ENCODE measurements at places on chromosomes 2 and 18.

DNA sequence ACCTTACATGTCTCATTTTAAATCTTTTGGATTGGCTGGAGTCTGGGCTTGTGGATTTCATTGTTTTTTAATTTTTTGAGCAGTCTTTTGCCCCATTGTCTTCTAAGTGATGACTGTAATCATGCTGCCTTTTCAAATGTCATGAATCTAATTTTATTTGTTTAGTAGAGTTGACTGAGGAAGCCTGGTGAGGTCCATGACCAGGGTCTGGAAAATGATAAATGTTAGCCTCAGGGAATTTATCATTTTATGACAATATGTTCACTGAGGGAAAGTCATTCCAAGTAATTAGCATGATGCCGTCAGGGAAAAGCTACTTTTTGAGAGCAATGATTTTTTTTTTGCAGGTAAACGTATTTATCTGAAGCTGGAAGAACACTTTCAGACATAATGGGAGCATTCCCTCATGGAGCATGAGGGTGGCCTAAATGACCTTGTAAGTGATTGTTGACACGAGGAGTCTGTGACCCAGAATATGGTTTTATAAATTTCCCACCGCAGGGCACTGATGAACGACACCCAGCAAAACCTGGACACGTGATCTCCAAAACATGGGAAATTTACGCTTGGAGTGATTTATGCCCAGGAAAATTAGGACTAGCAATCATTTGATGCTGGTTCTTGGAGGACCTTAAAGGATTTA lies 155.3 kb upstream of the NABP1 start:
- no peak for DNase-seq

- no peak for DNase-seq
These were observed 188.8 kb downstream of the ACKR3 start for GRCh38 chr2:236758406-236758805.

GRCh38 chr2:157421331-157421944 lies 22.5 kb downstream of the CYTIP start:
- no peak for DNase-seq

DNA sequence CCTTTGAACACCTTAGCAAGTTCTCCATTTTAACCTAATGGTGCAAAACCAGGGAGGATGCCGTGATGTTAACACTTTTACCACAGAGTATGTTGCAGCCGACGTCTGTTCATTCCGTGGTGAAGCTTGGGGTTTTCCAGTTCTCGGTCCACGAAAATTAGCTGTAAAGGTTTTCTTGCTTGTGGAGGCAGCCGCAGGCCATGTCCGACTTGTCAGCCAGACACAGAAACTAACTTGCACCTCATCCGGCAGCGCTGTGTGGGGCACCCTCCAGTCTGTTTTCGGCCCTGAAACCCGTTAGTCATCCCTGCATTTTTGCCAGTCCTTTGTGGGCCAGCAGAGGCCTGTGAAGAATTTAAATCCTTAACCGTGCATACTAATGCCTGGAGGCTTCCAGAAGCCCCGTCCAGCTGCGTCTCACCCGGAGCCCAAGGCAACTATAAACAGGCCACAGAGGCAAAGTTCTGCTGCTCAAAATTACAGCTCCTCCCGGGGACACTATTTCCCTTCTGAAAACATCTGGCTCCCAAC lies 70.6 kb downstream of the SH3YL1 start:
- peak; percentile 61 for DNase-seq

DNA sequence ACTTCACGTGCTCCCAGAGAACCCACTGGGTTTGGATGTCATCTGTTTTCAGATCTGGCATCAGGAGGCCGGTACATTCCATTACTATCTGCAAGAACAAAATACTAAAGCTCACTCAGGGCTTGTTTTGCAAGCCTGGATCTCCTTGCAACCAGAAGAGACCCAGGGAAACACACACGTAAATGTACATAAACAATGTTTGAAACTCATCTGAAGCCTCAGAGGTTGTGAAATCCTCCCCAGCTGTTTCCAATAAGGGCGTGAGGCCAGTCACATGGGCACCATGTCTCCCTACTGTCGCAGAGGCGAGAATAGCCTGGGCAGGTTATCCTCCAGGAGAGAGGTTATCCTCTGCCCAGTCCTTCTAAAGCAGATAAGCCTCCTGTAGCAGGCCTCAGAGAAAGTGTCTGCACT lies 186.9 kb downstream of the GFPT1 start:
- no peak for DNase-seq

- no peak for DNase-seq
These were observed 146.4 kb downstream of the RAB3GAP1 start for GRCh38 chr2:135198481-135198880.

- no peak for DNase-seq
These were observed 65.0 kb upstream of the NPAS2 start for GRCh38 chr2:100754951-100755350.

GRCh38 chr2:157329524-157329923 lies 3.9 kb upstream of the ERMN start:
- DNase-seq = no peak

- no peak for DNase-seq
These were observed 177.1 kb upstream of the KLHL29 start for GRCh38 chr2:23207871-23208270.

DNA sequence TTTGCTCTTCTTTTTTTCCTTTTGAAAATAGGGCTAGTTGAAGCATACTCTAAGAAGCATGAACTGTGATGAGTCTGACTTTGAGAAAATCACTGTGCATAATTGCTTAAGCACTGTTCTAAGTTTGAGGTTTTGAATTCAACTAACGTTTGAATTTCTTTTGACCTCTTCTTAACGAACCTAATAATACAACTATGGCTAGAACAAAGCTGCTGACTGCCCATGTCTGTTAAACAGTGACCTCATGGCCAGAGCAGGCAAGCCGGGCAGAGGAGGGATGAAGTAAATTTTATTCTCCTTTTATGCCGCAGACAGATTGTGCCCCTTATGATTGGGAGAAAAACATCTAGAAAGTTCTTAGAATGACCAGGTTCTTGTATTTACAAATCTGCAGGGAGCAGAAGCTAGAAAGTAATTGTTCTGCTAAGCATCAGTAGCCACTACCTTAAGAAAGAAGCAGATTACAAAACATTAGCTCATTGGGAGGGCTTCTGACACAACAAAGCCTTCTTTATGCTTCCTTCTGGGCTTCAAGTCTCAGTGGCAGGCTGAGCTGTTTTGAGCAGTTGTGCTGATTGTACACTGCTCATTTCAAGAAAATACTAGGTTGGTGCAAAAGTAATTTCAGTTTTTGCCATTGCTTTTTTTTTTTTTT lies 97.8 kb upstream of the RASGRP3 start:
- DNase-seq = no peak

- DNase-seq = no peak
These were observed 260.5 kb downstream of the ATAD2B start for GRCh38 chr2:23666241-23666979.

DNA sequence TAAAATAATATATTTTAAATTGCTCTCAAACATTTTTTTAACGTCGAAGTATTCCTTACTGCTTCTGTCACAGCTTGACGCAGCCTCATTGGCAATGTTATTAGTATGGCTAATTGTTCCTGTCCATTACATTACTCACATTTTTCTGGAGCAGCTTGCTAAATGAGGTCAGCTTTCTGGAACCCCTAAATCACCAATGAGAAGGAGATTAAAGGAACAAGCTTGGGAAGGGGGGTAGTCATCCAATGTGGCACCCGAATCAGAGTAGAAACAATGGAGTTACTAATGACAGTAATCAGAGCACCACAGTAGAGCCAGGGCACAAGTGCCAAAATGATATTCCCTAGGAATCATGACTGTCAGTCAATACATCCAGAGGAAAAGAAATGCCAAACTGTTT lies 5.1 kb downstream of the NEUROD1 start:
- DNase-seq = no peak

DNA sequence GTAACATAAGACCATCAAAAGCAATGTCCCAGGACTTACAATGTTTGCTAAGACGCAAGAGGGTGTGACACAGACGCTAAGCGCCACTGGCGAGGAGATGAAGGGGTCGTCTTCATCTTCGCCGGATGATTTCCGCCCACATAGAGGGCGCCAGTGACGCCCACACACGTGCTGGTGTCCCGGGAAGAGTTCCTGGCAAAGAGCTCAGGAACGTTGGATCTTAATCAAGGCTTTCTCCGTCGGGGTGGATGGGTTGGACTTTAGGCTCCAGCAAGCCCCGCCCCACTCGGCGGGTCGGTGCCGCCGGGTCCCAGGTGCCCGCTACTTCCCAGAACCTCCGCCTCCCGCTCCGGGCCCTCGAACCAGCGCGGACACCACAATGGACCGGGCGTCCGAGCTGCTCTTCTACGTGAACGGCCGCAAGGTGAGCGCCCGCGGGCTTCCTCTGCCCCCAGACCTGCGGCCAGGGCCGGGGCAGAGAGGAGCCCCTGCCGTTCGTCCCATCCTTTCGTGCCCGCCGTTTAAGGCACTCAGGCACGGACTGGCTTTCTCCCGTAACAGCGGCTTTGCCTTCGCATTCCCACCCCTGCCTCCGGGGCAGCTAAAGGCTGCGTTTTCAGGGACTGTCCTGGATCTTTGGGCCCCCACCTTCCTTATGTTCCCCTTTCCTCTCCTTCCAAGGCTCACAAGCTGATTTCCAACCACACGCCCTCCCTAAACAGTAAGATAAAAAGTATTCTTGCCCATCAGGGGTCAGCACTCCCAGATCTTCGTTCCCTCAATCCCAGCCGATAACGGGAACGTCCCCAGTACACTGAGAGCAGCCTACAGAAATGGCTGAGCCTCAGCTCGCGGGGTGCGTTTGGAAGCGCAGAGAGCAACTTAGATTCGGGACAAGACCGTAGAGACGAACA lies at the start of gene AOX1:
Gene AOX1 (plus strand): TSS at position 285 of the 914 bp plus-strand sequence. CDS start 95 bp downstream, at position 380.
- DNase-seq = no peak

DNA sequence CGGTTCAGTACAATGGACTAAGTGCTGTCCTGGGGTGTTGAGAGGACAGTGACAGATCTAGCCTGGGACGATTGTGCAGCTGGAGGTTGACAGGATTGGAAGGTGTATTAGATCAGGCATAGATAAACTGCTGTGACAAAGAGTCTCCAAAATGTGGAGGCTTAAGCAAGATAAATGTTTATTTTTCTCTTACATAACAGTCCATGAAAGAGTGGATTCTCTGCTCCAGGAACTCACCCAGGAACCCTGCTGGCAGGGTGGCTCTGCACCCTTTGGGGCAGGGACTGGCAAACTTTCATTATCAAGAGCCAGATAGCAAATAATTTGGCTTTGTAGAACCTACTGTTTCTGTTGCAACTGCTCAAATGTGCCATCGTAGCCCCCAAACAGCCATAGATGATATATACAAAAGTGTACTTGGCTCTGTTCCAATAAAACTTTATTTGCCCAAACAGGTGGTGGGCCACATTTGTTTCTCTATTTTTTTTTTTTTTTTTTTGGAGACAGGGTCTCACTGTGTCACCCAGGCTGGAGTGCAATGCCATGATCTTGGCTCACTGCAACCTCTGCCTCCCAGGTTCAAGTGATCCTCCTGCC lies 9.7 kb downstream of the HRH4 start:
- DNase-seq = no peak

DNA sequence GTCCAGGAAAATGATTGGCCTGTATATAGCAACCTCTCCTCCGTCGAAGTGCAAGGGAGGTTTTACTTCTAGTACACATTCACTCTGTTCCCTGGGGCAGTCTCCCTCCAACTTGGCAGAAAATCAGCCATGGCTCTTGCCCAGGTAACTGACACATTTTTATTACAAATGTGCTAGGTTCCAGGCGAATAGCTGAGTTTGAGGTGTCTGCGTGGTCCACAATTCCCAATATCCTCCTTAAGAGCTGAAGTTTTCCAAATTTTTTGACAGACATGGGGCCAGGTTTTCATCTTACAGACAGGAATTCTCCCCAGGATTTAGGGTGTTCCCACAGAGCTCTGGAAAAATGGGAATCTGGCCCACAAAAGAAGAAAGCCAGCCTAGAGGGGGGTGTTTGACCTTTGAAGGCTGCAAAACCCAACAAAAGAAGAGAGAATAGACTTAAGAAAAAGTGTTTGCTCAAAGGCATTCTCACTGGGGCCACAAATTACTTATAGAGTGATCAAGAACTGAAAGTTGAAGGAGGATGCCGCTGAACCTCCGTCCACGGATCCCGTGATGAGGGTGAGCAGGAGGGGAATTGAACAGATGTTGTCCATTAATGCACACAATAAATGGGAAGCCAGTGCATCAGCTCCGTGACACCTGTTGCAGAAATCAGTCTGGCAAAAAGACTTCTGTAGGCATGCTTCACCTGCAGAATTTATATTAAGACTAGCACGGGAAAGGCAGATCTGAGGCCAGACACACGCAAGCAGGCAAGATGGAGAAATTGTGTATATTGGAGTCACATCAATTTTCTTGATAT lies 242.3 kb upstream of the COPS8 start:
- no peak for DNase-seq

GRCh38 chr18:64402636-64403035 lies 253.7 kb upstream of the LINC00305 start:
- DNase-seq = no peak

DNA sequence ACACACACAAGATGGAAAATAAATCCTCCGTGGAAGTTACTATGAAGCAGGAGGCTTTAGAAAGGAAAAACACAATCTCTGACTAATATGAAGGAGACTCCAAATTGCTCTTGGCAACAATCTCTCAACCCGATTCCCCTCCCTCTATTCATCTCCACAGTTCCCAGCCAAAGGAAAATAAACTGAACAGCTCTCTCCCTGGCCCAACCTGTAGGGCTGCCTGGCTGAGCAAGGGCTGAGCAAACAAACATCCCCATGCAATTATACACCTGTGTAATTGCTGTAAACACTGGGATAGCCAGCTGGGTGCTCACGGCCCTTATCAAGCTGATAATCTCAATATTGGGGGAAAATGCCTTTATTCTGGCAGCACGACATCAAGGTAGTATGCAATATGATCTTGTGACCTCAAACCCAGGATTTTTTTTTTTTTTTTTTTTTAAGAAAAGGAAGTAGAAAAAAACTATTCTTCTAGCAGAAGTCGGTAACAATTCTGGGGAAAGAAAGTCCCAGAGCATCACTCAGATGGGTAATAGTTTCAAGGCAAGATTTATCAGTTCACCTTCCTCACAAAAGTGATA lies 203.3 kb upstream of the SMAD2 start:
- no peak for DNase-seq

DNA sequence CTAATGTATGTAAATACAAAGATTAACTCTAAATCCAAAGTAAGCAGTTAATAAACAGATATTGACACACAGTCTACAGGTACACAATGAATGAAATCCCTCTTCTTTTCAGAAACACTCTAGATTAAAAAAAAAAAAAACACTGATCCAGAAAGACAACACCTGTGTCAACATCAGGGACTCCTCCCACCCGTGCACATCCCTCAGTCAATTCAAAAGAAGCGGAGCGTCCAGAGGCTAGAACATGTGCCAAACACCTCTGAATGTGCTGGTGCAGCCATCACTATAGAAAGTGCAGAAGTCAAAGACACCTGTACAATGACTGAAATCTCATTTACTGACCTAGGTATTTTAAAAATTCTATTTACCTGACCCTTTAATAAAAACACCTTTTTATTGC lies 622.6 kb upstream of the ID2 start:
- DNase-seq = no peak

DNA sequence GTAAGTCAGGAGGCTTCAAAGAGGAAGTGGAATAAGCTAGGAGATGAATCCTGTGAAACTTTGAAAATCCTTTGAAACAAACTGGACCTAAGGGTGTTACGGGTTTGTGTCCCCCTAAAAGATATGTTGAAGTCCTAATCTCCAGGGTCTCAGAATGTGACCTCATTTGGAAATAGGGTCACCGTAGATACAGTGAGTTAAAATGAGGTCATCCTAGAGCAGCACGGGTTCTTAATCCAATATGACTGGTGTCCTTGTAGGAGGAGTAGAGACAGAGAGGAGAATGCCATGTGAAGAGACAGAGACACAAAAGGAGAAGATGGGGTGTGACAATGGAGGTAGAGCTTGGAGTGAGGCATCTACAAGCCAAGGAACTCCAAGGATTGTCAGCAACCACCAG lies 26.9 kb upstream of the NEB start:
- no peak for DNase-seq

- no peak for DNase-seq
These were observed 64.6 kb upstream of the CNGA3 start for GRCh38 chr2:98281607-98282006.

All from CD4-positive, alpha-beta T cell treated with Interleukin-4 for 4 hours (primary cell).